ENCODE measurements at places on chromosomes 4 and X. TPM values are rescaled to one million over a fixed set of nuclear protein-coding genes. Genes with fewer than 3 reads are reported as not detected.

DNA sequence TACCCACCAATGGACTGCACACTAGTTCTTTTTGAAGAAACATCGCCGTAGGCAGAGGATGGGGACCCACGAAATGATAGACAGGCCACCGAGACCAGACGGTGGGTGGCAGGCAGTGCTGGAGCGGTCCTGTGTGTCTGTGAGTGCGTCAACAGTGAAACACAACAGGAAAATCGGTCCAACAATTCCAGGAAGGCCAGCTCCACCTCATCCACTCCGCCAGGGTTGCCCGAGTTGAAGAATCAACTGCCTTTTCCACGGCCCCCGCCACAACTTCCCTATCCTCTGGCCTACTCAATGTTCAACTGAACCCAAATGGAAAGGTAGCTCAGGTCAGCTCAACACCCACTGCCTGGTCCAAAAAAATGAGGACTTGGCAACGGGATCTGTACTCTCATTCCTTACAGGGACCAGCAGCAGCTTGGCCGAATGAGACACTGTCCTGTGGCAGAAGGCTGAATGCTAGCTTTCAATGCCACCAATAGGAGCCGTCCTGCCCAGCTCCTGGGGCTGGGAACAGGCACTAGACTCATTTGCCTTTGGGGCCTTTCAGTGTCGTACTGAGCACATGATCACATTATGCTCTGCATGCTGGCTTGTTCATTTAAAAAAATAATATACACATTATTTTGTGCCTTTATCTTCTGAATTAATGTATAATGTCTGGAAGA, 43.5 kb downstream of the MID1 start:
- no peak for DNase-seq

DNA sequence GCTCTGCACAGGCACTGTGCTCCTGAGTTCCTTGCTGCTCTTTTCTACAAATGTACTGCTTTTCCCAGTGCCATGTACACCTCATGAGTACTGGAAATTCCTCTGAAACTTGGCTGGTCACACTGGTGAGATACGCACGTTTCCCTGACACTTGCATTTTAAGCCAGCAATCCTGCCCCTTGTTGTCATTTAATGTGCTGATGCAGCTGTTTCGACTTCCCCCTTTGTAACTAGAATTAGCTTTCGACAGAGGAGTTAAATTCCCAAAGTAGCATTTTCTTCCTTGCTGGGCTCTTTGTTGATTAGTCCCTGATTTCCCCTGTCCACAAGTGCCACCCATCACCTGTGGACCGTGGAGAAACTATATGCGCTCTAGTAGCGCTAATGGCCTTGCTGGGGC, 77.5 kb downstream of the IQCM start:
- no peak for DNase-seq

HS3ST1 gene
- not detected for total RNA-seq

- no peak for DNase-seq
Observed at GRCh38 chrX:132809581-132809980, 148.8 kb downstream of the HS6ST2 start.

VEGFC gene
- total RNA-seq: 0.14 TPM

- DNase-seq: no peak
Observed at GRCh38 chr4:4919927-4920326, 60.5 kb downstream of the MSX1 start.

- DNase-seq: peak; percentile 53
Observed at GRCh38 chr4:137997496-137997895, 244.7 kb downstream of the SLC7A11 start.

CC2D2A gene
- 24.7 TPM for total RNA-seq

GRCh38 chr4:145722561-145722960, 42.6 kb downstream of the C4orf51 start:
- DNase-seq: peak; percentile 28

DNA sequence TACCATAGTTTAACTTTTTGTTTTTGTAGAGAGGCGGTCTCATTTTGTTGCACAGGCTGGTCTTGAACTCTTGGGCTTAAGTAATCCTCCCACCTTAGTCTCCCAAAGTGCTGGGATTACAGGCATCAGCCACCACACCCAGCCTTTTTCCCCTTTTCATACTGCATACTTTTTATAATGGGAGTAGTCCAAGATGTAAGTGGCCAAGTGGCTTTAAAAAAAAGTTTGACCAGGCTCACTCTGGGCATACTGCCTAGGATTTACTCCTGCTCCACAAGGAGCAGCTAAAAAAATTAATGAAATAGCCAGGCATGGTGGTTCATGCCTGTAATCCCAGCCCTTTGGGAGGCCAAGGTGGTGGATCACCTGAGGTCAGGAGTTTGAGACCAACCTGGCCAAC, 6.0 kb downstream of the GRSF1 start:
- DNase-seq: no peak

CYP2U1 gene
- 2.7 TPM for total RNA-seq

- DNase-seq: peak; percentile 3
Observed at GRCh38 chr4:188372829-188373228, 233.6 kb downstream of the TRIML1 start.

- DNase-seq: no peak
Observed at GRCh38 chrX:136170139-136170800, 22.9 kb downstream of the FHL1 start.
